Stimulated activated CD8-positive, alpha-beta memory T cell treated with anti-CD3 and anti-CD28 coated beads, Interleukin-15, amount 100 ng/mL, for 24 hours (primary cell): ENCODE measurements at places on chromosomes 5 and 9.

GRCh38 chr5:395156-395920 lies 47.6 kb upstream of the EXOC3 start:
- DNase-seq, result no peak

GRCh38 chr5:158466191-158466590 lies 607.2 kb upstream of the CLINT1 start:
- no peak for DNase-seq

DNA sequence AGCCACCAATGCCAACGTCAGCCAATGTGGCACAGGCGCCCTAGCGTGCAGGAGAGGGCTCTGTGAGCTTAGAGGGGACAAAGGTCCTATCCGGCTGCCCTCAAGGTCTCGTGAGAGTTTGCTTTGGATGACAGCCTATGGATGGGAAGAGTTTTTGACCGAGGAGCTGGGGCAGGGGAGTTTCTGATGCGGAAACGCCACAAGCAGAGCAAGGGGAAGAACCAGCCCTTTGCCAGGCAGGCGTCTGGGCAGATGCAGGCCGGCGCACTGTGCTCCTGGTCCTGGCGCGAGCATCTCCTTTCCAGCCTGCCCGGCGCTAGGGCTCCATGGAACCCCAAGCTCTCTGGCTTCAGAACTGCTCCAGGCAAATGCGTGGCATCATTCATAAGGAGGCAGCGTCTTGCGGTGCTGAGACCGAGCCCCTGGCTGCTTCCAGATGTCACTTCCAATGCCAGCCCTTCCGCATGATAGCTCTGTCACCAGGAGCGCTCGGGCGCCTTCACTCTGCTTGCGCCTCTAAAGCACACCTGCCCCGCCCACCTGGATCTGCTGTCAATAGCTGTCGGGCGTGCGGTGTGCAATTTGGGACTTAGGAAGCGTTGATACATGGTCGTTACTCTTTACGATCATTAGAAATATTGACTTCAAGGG lies 374.9 kb upstream of the IRX1 start:
- DNase-seq, result no peak

DNA sequence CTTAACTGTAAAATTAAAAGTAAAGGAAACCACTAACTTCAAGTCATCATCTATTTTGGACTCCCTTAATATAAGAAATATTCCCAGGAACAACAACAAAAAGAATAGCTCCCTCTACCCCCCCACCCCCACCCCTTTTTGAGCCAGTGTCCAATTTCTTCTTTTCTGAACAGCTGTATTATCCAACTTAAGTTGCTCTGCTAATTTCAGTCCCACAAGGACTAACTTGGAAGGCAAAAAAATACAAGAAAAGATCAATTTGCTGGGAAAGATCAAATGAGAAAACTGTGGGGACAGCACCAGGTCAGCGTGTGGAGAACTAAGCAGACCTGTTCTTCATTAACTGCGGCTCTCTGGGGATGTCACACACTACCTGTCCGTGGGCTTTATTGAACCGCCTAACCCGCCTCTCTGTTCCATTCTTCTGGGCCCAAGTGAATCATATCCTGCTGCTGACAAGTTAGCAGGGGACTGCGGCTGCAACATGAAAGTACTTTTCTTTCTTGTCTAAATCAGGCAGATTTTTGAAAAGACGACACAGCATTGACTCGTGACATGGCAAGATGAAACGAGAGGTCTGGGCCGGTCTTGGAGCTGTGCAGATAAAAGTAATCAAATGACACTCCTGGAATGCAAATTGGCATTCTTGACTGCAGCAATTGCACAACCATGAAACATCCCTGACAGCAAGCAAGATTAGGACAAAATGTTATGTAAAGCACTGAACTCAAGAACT lies 2.7 kb downstream of the BNC2 start:
- DNase-seq, result no peak

- no peak for DNase-seq
Observed at GRCh38 chr5:78507531-78507930, 141.0 kb downstream of the LHFPL2 start.

GRCh38 chr9:112530751-112531205 lies 44.2 kb downstream of the KIAA1958 start:
- DNase-seq, result no peak

GRCh38 chr9:68476847-68477246 lies 63.8 kb downstream of the TMEM252 start:
- no peak for DNase-seq

DNA sequence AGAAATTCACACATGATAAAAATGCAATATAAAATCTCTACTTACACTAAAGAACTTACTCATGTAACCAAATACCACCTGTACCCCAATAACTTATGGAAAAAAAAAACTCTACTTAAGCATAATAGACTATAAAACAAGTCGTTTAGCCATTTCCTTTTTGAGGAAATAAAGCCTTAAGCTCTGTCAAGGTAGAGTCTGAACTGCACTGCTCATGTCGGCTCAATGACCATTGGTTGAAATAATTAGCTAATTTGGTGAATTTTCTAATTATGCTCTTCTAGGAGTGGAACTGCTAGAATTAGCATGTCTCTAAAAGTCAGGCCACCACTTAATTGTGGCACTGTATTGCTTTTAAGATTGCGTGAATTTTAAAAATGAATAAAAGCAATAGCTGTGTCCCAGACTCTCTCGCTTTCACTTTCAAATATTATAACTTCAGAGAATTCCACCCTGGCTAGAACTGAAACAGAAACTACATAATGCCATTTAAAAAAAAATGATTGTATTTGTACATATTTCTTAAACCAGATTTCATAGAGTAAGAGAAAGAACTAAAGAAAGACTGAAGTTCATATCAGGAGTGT lies 113.0 kb upstream of the PCA3 start:
- no peak for DNase-seq

DNA sequence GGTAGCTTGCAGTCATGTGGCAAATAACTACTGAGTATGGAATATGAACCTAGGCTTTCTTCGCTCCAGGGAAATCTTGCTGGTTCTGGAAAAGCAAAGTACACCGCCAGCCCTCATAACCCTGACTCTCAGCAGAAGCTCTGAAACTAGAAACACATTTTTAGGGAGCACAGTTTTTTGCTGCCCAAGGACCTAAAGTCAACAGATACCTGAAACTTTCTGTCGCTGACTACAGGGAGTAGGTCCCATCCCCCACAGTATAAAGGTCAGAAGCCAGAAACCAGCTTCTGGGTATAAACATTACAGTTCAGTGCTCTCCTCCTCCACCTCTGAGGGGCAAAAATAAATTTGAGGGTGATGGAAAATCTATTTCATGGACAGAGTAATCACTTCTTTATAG lies 3.0 kb downstream of the ATOX1 start:
- DNase-seq, result no peak

- no peak for DNase-seq
Observed at GRCh38 chr9:81610740-81611107, 78.6 kb downstream of the TLE1 start.

- DNase-seq, result no peak
Observed at GRCh38 chr9:75866273-75866871, 24.1 kb upstream of the PCSK5 start.

- no peak for DNase-seq
Observed at GRCh38 chr9:90021216-90021906, 416.5 kb downstream of the GADD45G start.

DNA sequence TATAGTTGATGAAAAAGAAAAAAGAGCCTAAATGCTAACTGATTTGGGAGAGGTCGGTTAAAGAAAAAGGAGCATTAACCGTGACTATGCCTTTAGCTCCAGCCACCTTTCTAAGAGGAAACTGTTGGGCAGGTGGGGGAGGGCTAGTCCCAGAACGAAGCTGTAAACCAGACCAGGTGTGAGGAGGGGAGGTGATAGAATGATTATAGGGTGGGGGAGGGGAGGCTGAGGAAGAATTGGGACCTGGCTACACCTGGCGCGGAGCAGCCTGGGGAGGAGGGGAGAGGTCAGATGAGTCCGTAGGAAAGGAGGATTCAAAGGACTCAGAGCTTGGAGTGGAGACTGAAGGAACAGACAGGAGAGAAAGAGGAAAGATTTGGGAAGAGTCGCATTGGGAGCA lies 73.4 kb downstream of the PHAX start:
- DNase-seq, result no peak

- DNase-seq, result no peak
Observed at GRCh38 chr9:37295796-37296195, 126.7 kb upstream of the GRHPR start.

DNA sequence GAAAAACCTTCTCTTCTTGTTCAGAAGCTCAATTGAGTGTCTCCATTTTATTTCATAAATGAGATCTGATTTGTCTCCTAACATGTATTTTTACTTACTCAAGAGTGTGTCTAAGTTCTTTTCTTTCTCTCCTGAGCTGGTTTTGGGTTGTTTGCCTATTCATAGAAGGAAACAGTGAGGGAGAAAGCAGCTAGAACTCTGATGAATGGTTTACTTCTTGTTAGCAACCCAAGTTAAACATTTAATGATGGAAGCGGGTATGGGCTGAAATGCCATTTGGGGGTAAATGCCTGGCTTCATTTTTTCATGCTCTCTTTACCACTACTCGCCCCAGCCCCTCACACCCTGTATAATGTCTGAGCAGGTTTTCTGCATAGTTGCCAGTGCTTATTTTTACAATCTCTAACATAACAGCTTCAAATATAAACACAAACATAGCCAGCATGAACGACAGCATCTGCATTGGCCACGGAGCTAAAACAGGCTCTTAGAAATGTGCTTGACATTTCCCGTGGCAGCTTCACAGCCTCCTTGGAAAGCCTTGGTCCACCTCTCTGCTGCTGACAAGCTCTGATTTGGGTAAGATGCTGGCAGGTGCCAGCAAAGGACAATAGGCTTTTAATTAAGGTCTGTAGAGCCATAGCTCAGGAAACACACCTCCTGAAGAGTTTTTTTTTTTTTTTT lies 321.1 kb downstream of the ARHGEF28 start:
- no peak for DNase-seq

DNA sequence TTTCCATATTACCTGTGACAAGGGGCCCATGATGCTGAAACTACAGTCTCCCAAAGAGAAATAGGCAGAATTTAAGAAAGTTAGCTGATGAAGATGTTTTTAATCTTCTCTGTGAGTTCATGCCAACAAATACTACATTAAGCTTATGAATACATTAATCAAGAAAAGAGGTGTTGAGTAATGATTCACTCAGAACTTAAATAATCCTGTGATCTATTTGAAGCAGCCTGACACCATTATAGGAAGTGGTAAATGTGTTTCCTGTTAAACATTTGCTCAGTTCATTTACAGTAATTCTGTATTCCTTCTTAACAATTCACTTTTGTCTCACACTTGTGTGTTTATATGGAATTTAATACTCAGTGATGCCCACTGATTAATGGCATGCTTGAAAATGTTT lies 75.0 kb upstream of the IZUMO3 start:
- DNase-seq, result no peak
